ENCODE measurements at places on chromosomes 7 and 10. TPM values are rescaled to one million over a fixed set of nuclear protein-coding genes. Genes with fewer than 3 reads are reported as not detected.

UBE2H gene
- 28.8 TPM for total RNA-seq

INHBA gene
- total RNA-seq: not detected

FAM204A gene
- total RNA-seq: 71.8 TPM

GRCh38 chr10:102627736-102628293 lies 16.5 kb upstream of the TRIM8 start:
- no peak for DNase-seq

GRCh38 chr10:52706332-52707070 lies 66.1 kb downstream of the MBL2 start:
- no peak for DNase-seq

DNA sequence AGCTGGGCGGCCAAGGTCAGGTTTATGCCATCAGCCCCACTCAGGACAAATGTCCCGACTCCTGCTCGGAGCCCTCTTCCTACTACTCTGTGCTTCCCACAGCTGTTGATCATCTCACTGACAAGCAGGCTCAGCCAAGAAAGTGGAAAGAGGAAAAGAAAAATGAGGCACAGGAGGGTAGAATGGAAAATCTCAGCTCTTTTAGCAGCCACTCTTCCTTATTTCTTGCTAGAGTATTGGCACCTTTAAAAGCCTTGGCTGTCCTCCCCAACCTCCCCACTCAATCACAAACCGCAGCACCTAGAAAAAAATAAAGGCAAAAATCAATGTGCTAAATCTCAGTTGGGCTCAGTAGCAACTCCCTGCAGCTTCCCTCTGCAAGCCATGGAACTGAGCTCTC lies 35.3 kb upstream of the AGK start:
- DNase-seq: no peak

DNA sequence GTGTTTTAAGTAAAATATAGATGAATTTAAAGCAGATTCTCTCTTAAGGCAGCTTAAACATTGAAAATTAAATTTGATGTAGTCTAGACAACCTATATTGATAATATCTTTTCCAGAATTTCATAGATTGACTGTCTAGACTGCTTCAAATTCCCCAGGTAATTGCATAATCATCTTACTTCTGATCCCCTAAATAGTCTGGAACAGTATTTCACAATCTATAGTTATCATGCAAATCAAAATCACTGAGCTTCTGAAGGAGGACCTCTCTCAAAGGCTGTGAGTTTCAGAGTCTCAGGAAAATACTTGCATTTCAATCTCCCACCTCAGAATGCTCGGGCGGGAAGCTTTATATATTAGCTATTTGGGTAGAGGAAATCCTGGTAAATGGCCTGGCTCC lies 87.3 kb downstream of the SEMA3A start:
- DNase-seq: no peak

- DNase-seq: no peak
Measured at GRCh38 chr10:11209830-11210181, 192.1 kb downstream of the CELF2 start.

DNA sequence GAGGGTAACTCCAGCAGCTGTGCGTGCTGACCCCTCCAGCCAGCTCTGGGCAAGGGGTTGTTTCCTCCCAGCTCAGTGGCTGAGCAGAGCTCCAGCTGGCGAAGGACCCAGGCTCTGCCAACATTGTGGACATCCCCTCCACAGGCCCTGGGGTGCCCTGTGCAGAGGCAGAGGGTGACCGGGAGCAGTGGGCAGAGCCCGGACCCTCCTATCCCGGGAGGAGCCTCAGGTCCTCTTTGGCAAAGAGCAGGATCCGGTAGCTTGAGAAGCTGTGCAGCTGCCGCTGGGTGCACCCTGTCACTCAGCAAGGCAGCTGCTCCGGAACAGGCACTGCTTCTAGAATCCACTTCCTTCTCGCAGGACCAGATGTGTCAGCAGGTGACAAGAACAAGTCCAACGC lies 175.9 kb downstream of the EBF3 start:
- DNase-seq: no peak

DNA sequence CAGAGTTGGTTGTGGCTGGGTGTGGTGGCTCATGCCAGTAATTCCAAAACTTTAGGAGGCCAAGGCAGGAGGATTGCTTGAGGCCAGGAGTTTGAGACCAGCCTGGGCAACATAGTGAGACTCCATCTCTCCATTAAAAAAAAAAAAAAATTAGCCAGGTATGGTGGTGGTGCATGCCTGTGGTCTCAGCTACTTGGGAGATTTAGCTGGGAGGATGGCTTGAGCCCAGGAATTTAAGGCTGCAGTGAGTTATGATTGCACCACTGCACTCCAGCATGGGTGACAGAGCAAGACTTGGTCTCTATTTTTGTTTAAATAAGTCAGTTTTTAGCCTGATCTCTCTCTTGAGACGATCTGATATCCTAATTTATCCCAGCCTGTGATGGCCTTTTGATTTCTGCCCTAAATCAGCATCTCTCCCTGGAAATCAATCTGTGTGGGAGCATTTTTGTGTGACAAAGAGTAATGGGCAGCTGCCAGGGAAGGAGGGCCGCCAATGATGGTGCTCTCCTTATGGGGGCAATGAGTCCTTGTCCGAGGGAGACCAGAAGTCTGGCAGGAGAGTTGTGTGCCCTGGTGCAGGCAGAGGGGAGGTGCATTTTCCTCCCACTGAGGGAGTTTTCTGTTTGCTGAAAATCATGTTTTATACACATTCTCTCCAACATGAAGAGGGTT lies 111.0 kb downstream of the NRP1 start:
- no peak for DNase-seq

DNA sequence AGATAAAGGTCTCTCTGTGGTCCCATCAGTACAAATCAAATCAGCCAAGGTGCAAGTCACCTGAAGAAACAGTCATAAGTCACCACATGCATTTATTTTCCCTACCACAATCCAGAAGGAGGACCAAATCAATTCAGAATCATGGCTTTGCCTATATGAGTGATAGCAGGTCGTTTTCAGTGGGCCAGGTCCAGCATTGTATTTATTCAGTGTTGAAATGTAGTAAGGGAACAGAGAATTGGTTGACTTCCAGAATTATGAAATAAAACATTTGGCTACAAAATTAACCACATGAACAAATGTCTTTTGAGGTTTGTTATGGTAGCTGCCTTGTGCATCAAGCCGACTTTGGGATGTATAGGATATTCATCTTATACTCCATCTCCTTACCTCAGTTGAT lies 88.4 kb downstream of the POLR1F start:
- no peak for DNase-seq

- no peak for DNase-seq
Measured at GRCh38 chr10:124535731-124536495, 74.3 kb downstream of the LHPP start.

GRCh38 chr7:147472556-147472955 lies 1118.0 kb upstream of the C7orf33 start:
- DNase-seq: no peak

GRCh38 chr7:85688712-85689111 lies 501.9 kb upstream of the SEMA3D start:
- DNase-seq: no peak

DNA sequence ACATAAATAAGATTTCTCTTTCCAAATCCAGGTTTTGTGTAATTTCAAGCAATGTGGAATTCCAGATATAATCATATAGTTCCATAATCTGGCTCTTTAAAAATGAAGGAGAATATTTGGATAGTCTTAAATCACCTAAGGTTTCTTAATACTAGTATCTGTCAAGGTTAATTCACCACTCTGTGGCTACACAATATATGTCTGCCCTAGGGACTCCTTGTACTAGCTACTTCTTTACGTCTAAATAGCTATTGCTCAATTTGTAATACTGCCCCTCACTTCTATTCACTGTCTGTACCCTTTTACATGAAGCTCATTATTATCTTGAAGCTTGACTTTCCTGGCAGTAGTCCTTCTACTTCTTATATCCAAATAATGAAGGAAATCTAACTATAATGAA lies 47.2 kb downstream of the CACNA2D1 start:
- DNase-seq: no peak

DNA sequence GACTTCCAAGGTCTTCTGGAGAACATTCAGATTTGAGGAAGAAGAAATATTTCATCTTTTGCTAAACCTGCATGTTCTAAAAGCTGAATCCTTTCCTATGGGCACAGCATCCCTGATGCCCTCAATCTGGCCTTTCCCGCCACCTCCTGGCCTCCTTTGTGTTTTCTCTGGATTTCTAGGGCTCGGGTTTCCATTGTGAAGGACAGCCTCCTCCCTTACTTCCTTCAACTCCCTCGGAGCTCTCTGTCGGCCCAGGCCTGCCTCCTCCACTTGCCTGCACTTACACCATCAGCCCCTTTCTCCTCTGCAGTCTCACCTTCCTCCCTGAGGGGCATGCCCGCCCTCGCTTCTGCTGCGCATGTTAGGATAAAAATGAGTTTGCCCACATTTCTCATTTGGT lies 75.4 kb downstream of the WIPF3 start:
- DNase-seq: no peak

DNA sequence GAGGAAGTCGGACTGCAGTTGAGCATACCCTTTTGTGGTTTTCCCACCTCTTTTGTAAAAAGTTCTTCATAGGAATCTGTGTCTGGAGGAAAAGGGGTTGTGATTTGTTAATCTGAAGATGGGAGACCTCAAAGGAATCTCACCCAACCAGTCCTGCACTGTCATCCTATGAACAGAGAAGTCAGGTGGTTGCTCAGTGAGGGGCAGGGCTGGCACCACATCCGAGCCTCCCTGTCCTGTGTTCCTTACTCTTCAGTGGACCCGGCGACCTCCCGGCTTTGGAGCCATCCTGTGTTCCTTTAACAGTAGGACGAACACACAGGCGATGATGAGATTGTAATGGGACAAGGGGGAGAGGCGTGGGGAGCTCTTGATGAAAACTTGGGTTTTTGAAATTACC lies 2.8 kb upstream of the MGMT start:
- no peak for DNase-seq

GRCh38 chr10:79443338-79444198 lies 1.9 kb downstream of the ZCCHC24 start:
- no peak for DNase-seq
